Keratinocyte (primary cell): ENCODE measurements at places on chromosomes 3 and 15. TPM values are rescaled to one million over a fixed set of nuclear protein-coding genes. Genes with fewer than 3 reads are reported as not detected.

SKOR1 gene
- polyA plus RNA-seq, result 0.03 TPM in 2 of 3 replicates, not detected in the other

DNA sequence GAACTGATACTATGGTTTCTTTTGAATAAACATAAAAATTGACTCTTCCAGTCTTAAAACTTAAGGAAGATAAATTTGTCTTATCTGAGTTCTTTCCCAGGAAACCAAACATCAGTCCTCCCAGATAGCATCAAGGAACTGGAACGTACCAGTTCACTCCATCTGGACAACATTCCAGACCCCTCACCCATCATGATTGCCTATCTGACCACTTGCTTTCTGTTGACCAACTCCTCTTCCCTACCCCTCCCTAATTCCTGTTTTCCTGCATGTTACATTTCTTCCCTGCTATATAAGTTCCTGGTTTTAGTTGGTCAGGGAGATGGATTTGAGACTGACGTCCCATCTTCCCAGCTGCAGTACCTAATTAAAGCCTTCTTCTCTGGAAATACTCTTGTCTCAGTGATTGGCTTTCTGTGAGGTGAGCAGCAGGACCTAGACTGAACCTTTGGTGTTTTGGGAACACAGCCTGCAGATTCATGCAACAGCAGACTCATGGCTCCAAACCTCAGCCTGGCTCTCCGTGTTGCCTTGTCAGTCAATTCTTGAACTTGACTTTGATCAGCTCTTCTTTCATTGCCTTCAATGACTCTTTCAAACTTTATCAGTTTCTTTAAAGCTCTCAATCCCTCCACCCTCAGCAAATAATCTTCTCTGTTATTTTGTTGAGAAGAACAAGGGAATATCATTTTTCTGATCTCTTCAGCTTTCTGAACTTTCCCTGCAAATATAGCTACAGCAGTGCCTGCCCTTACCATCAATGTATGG lies 123.6 kb downstream of the RPL22L1 start:
- peak overlapping the region; percentile 3 for H3K27ac ChIP-seq
- H3K27me3 ChIP-seq, result no peaks in the 10 kb centered on the region
- H3K36me3 ChIP-seq, result no peaks in the 10 kb centered on the region
- DNase-seq, result no peak
- peaks cover 58% of the 10 kb centered on the region for H3K4me1 ChIP-seq
- no peak overlapping the region for H3K4me3 ChIP-seq

DNA sequence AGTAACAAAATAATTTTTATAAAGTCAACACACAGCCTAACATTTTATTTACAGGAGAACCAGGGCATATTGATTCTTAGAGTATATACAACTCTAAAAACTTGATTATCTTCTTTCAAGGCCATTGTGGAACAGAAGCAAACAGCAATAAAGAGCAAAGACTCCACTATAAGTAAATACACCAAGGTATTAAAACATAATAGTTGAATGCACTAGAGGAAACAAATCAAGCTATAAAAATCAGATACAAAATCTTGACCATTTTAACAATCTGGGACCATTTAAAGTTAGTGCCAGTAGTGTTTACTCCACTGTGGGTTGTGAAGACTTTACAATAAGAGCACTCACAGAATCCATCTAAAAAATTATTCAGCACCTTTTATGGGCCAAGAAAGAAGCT lies 323.6 kb downstream of the AGBL1 start:
- H3K36me3 ChIP-seq, result no peaks in the 10 kb centered on the region
- DNase-seq, result no peak
- H3K27ac ChIP-seq, result no peak overlapping the region
- no peaks in the 10 kb centered on the region for H3K27me3 ChIP-seq

DNA sequence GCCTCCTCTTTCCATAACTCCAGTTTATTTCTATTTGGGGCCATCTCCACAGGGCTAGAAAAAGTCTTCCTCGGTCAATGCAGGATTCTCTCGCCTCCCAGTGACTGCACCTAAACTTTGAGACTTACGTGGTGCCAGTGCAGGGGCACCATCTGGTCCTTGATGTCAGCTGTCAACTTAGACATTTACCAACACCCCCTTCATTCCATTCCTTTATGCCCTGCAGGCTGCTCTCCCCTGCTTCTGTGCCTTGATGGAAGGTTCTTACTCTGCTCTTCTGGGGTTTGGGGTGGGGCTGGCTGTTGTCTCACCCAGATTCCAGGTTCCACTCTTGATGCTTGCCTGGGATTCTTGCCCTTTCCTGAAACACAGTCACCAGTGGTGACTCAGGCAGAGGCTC lies 101.8 kb downstream of the ST8SIA2 start:
- H3K27ac ChIP-seq, result no peak overlapping the region
- DNase-seq, result no peak
- H3K4me1 ChIP-seq, result no peaks in the 10 kb centered on the region
- no peak overlapping the region for H3K4me3 ChIP-seq

DNA sequence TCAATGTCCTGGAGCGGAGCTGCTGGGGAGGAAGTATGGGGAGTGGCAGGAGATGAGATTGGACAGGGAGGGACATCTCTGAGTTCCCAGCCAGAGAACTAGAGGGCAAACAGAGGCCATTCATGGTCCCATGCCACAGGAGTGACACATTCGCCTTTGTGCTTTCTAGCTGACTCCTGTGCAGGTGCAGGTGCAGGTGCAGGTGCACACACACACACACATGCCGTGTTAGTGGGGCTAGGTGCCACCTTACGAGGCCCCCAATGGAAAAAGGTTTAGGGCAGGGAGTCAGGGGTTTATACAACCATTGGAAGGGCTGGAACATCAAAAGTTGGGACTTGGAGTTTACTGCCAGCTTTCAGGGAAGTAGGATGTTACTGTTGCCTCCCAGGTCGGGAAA lies 52.0 kb downstream of the TPRA1 start:
- H3K36me3 ChIP-seq, result no peaks in the 10 kb centered on the region
- H3K27me3 ChIP-seq, result peaks cover 6% of the 10 kb centered on the region
- no peaks in the 10 kb centered on the region for H3K4me1 ChIP-seq
